ENCODE measurements at places on chromosomes 1 and 21.

DNA sequence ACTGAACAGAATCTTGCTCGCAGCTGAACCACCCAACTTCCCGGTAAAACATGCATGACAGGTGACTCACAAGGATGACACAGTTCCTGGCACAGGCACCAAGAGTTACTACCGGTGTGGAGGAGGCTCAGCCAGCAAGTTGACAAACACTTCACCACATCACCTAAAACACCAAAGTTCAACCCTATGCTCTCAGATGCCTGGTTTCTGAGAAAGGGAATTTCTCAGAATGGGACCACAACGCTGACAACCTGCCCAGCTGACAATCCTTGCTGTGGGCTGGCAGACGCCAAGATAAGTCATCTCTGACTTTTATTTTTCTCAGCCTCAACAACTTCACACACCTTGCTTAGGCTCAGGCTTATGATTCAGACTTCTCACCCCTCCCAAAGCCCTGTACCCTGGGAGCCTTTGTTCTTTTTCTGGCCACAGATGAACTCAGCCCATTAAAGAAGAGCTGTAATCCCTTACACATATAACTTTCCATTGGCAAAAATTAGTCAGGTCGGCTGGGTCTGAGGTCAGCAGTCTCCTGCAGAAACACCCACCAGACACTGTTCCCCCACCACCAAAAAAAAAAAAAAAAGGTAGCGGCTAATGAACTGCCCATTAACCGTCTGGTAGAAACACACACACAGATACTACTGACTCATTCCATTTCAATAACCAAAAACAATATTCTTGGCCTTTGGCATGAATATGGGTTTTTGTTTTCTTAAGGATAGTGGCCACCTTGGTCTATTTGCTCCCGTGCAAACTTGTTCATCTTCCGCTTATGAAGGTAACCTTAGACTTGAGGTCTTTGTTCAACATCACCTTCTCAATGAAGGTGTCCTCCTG is 10.8 kb upstream of the TIAM1 start:
- DNase-seq, result no peak

DNA sequence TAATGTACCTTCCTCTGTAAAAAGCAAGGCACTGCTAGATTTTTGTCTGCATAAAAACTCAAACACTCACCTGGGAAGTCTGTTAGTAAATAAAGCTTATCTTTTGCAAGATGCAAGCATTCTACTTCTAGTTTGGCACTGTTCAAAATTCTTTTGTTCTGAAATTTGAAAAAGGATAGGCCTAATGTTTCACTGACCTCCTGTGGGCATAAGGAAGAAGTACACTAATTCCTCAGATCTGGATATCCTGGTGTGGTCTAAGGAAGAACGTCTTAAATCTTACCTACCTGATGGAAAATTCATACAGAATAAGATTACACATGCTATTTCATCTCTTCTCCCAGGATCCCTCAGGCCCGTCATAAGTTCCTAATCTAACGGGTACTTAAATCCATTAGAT is 93.5 kb upstream of the CAMK1G start:
- DNase-seq, result peak; percentile 13

GRCh38 chr1:96290801-96291200 is 430.8 kb upstream of the PTBP2 start:
- no peak for DNase-seq

DNA sequence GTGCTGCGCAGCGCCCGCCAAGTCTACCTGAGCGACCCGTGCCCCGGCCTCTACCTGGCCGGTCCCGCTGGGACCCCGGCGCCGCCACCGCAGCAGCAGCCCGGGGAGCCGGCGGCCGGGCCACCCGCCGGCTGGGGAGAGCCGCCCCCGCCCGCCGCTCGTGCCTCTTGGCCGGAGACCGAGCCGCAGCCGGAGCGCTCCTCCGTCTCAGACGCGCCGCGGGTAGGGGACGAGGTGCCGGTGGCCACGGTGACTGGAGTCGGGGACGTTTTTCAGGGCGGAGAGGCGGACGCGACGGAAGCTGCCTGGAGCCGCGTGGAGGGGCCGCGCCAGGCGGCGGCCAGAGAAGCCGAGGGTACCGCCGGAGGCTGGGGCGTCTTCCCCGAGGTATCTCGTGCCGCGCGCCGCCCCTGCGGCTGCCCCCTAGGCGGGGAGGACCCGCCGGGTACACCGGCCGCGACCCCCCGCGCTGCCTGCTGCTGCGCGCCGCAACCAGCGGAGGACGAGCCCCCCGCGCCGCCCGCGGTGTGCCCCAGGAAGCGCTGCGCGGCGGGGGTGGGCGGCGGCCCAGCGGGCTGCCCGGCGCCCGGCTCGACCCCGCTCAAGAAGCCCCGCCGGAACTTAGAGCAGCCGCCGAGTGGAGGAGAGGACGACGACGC is 646 bp downstream of the IER5 start:
- peak; percentile 65 for DNase-seq

- no peak for DNase-seq
Observed at GRCh38 chr1:30009720-30010119, 713.7 kb downstream of the MATN1 start.

GRCh38 chr1:150210091-150210490 is 25.8 kb downstream of the ANP32E start:
- no peak for DNase-seq

DNA sequence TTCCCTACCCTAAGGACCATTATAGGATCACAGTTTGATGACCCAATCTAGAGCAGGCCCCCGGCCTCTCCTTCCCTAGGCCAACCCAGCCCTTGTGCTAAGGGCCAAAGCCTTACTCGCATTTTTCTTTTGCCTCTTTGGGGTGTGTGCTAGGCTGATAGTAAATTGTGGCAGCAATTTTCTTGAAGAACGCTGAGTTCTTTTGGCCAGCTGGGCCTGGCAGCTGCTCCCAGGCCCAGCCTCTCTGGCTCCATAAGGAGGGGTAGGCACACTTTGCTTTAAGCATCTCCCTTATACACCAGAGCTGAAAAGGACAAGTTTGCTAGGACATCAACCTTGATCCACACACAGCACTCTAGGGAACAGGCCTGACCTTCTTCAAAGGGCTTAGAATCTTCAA is 4.2 kb downstream of the OLFML2B start:
- no peak for DNase-seq

DNA sequence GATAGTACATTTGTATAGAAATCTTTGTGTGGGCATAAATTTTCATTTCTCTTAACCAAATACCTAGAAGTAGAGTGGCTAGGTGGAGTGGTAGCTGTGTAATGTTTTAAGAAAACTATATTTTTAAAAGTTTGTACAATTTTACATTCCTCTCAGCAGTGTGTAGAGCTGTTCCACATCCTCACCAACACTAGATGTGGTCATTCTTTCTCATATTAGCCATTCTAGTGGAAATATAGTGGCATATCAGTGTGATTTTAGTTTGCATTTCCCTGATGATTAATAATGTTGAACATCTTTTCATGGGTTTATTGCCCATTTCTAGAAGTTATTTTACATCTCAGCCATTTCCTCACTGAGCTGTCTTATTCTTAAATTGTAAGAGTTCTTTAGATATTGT is 65.5 kb downstream of the ITSN1 start:
- no peak for DNase-seq

- no peak for DNase-seq
Observed at GRCh38 chr21:30719401-30719800, 824 bp upstream of the KRTAP21-3 start.

DNA sequence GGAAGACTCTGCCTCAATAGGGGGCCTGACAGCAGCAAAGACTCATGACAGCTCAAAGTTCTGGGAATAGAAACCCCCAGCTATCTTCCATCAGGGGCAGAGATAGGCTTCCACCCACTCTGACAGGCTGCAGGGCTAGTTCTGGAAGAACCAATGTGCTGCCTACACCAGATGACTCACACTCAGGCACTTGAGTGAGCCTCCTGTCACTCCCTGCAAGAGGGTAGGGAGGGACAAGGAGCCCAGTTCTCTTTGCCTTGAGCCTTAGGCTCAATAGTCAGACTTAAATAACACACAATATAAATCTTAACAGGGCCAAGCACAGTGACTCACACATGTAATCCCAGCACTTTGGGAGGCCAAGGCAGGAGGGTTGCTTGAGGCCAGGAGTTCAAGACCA is 386.4 kb downstream of the HHAT start:
- DNase-seq, result no peak

DNA sequence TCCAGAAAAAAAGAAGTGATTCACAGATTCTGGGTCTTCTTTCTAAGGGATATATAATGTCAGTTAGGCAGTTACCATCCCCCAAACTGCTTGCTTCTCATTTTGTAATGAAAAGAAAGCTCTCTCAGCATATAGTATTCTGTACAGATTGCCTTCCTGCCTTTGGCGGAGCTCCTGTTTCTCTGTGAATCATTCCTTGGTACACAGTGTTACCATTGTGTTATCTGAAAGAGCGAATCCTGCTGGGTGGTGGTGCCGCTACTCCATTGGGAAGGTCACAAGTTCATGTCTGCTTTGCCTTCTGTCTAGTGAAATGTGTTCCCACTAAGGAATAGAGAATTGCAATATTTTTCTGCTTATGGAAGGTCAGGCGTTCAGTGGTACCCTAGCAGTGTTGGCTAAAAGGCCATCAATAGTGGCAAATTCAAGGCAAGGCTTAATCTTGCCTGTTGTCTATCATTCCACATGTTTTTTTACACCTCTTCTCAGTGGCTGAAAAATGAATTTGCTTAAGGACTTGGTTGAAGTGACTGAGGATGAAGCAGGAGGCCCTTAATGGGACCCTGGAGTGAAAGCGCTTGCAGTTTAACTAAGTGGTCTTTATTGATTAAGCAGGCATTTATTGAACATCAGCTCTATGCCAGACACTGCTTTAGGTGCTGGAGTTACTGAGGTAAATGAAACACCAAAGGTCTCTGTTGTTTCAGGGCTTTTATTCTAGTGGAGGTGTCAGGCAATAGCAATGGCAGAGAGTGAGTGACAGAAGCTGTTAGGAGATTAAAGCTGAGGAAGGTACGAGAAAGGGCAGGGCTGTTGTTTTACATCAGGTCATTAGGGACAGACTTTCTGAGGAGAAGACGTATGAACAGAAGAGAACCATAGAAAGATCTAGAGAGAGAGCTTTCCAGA is 186.7 kb downstream of the PDE4B start:
- no peak for DNase-seq

DNA sequence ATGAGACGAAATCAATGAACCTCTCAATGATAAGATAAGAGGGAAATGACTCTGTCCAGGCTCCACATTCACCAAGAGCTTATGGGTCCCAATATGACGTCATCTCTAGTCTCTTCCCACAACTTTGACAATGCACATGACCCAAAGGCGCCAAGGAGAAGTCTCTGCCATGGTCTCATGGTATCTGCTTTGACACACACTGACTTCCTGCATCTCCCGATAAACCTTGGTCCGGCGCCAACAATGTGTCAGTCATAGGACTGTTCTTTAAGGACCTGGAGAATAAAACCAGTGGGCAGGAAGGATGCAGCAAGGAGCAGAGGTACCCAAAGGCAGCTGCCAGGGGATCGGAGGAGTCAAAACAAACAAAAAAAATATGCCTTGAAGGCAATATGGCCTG is 46.9 kb upstream of the TMEM51 start:
- no peak for DNase-seq

DNA sequence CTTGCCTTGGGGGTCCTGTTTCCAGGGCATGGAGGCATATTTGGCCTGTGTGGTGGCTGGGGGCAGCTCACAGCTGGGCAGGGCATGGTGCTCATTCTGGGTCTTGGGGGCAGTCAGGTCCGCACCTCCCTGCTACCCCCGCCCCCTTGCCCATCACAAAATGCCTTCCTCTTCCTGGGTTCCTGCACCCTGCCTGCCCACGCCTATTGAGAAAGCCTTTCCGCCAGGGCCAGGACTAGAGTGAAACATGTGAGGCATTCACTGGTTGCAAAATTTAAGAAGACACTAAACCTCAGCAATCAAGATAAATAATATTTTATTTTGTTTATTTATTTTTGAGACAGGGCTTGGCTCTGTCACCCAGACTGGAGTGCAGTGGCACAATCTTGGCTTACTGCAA is 19.7 kb downstream of the PTAFR start:
- DNase-seq, result peak; percentile 16

- no peak for DNase-seq
Observed at GRCh38 chr1:237065903-237066302, 23.9 kb downstream of the RYR2 start.

GRCh38 chr1:69258842-69259241 is 308.9 kb upstream of the LRRC7 start:
- DNase-seq, result no peak

GRCh38 chr1:2635361-2636010 is 2.7 kb upstream of the MMEL1 start:
- DNase-seq, result peak; percentile 45

- no peak for DNase-seq
Observed at GRCh38 chr21:14453339-14454015, 70.5 kb upstream of the HSPA13 start.

DNA sequence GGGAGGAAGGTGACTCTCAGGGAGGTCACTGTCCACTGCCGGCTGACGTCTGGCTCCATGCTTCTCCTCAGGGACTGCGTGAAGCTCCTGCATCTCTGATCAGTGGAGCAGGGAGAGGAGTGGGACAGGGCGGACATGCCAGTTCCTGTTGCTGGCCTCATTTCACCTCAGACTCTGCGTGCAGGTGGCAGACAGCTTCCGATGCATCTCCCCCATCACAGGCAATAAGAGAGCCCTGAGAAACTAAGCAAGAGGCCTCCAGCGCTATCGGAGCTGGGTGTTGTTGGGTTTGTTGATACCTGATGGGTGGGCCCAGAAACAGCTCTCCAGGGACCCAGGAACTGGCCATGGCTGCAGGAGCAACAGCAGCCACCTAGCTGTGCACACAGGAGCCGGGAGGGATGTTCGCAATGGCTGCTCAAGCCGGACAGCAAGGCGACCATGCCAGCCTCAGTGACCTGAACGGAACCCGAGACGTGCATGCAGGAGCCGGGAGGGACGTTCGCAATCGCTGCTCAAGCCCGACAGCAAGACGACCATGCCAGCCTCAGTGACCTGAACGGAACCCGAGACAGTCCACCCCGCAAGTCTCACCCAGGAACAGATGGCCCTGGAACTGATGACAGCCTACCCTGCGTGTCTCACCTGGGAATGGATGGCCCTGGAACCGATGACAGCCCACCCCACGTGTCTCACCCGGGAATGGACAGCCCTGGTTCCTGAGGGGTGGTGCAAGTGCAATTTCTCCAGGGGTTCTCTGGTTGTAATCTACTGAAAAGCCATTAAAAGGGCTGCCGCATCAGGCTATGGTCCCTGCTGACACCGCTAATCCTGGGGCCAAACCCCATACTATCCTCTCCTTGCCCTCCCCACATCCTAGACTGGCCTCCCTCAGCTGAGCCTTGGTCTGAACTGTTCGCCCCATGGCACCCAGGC is 14.2 kb upstream of the PCBP3 start:
- peak; percentile 22 for DNase-seq

GRCh38 chr1:101162736-101163735 is 73.8 kb upstream of the S1PR1 start:
- DNase-seq, result no peak

GRCh38 chr1:202837746-202838262 is 27.1 kb downstream of the PCAT6 start:
- DNase-seq, result no peak

DNA sequence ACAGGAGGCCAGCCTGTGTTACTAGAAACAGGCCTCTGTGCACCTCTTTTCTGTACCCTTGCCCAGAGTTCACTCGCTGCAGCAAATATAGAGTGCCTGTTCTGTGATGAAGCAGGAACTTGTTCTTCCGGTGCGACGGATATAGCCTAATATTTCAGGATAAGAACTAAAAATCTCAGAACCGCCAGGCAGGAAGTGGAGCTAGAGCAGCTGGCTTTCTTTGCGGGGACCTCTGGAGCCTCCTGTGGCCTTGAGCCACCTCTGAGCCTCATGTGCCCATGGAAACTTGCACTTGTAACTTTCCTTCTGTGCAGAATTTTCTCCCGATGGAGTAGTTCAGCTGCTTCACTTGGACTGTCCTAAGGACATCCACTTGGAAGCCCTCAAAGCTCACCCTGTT is 44.5 kb upstream of the VAMP3 start:
- DNase-seq, result no peak

Measured in H7 (cell line).